ENCODE measurements at places on chromosomes 4 and X. TPM values are rescaled to one million over a fixed set of nuclear protein-coding genes. Genes with fewer than 3 reads are reported as not detected.
A peak's percentile ranks its signal among the peaks of the same experiment; 100 is the strongest.

DNA sequence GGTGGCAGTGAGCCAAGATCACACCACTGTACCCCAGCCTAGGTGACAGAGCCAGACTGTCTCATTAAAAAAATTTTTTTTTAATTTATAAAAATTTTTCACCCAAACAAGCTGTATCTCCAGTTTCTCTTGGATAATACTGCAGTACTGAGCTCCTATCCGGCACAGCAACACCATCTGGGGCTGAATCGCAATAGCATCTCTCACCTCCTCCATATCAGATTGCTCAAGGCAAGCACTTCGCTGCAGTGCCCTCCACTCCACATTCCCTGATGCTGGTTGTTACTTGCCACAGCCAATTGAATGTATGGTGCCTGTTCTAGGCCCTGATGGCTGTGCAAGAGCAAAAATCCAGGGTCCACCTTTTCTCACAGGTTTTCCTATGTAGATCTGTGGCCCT, 69.3 kb upstream of the FAM241A start:
- H3K4me3 ChIP-seq = no peak overlapping the region
- H3K4me1 ChIP-seq = no peaks in the 10 kb centered on the region
- H3K36me3 ChIP-seq = no peaks in the 10 kb centered on the region
- H3K27me3 ChIP-seq = no peaks in the 10 kb centered on the region
- DNase-seq = no peak

DNA sequence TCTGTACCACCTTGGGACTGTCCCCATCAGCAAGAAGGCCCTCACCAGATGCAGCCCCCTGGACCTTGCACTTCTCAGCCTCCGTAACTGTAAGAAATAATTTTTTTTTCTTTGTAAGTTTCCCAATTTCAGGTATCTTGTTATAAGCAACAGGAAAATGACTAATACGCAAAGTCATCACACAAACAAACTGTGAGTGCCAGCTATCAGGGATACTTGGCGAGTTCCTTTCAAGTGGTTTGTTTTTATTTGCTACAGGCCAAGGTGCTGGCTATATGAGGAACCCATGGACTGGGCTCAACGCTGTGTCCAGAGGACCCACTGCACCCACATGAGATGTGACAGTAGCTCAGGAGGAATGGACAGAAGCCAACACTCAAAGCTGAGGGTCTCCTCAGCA, 11.5 kb upstream of the GPM6B start:
- H3K27ac ChIP-seq = no peak overlapping the region
- no peak overlapping the region for H3K4me3 ChIP-seq
- DNase-seq = no peak
- H3K36me3 ChIP-seq = no peaks in the 10 kb centered on the region
- no peaks in the 10 kb centered on the region for H3K4me1 ChIP-seq

GRCh38 chrX:40504801-40505605, 75.8 kb upstream of the ATP6AP2 start:
- no peaks in the 10 kb centered on the region for H3K4me1 ChIP-seq
- no peak for DNase-seq
- no peaks in the 10 kb centered on the region for H3K27me3 ChIP-seq
- no peaks in the 10 kb centered on the region for H3K36me3 ChIP-seq

- no peak overlapping the region for H3K4me3 ChIP-seq
- H3K36me3 ChIP-seq = no peaks in the 10 kb centered on the region
- H3K27me3 ChIP-seq = no peaks in the 10 kb centered on the region
Measured at GRCh38 chrX:23524467-23524866, 142.8 kb upstream of the PRDX4 start.

DNA sequence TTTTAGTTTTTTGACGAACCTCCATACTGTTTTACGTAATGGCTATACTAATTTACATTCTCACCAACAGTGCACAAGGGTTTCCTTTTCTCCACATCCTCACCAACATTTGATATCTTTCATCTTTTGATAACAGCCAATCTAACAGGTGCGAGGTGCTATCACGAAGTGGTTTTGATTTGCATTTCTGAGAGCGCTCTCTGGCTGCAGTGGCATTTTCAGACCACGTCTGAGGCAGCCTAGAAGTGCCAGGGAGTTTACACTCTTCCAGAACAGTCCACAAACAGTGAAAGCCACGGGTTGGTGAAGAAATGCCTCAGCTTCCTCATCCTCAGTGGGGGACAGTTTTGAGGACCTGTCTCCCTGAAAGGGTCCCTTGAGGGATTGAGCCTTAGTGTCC, 471.0 kb downstream of the BCOR start:
- H3K36me3 ChIP-seq = no peaks in the 10 kb centered on the region
- H3K4me3 ChIP-seq = no peak overlapping the region
- H3K27ac ChIP-seq = no peak overlapping the region

DNA sequence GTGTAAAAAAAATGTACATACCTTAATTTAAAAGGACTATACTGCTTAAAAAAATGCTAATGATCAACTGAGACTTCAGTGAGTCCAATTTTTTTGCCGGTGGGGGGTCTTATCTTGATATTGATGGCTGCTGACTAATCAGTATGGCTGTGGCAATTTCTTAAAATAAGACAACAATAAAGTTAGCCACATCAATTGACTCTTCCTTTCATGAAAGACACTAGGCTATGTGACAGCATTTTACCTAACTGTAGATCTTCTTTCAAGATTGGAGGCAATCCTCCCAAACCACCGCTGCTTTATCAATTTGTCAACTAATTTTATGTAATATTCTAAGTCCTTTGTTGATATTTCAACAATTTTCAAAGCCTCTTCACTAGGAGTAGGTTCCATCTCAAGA, 116.1 kb downstream of the FBXW7 start:
- H3K27me3 ChIP-seq = no peaks in the 10 kb centered on the region
- peak; percentile 11 for DNase-seq
- no peak overlapping the region for H3K4me3 ChIP-seq
- no peak overlapping the region for H3K27ac ChIP-seq

DNA sequence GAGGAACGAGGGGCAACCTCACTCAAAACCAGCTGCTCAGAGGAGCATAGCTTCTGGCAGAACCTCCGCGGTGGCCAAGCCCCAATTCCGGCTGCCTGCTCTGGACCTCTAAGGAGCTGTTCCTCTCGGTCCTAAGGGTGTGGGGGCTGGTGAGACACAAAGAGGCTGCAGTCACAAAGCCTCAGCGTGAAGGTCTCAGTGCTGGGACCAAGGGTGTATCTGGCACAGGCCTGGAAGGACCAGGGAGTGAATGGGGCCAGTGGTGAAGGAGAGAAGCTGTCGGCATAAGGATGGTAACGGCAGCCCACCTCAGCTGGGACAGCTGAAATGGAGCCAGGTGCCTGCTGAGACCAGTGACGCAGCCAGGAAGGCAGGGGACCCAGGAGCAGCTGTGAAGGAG, 5.3 kb downstream of the PDE6B start:
- no peak for DNase-seq
- H3K36me3 ChIP-seq = no peaks in the 10 kb centered on the region
- H3K4me3 ChIP-seq = no peak overlapping the region
- no peaks in the 10 kb centered on the region for H3K4me1 ChIP-seq

- H3K27ac ChIP-seq = no peak overlapping the region
- H3K36me3 ChIP-seq = no peaks in the 10 kb centered on the region
- H3K27me3 ChIP-seq = no peaks in the 10 kb centered on the region
- no peaks in the 10 kb centered on the region for H3K4me1 ChIP-seq
- H3K4me3 ChIP-seq = no peak overlapping the region
Measured at GRCh38 chr4:109156356-109156755, 146.1 kb downstream of the COL25A1 start.

- H3K4me3 ChIP-seq = no peak overlapping the region
- no peaks in the 10 kb centered on the region for H3K27me3 ChIP-seq
- H3K36me3 ChIP-seq = no peaks in the 10 kb centered on the region
- DNase-seq = no peak
Measured at GRCh38 chr4:85979276-85979675, 380.6 kb downstream of the MAPK10 start.

- DNase-seq = no peak
- no peak overlapping the region for H3K4me3 ChIP-seq
- H3K27ac ChIP-seq = no peak overlapping the region
Measured at GRCh38 chr4:149161247-149161646, 654.4 kb downstream of the IQCM start.

GRCh38 chr4:66606908-66607307, 936.6 kb upstream of the EPHA5 start:
- no peak for DNase-seq
- no peak overlapping the region for H3K27ac ChIP-seq
- H3K4me3 ChIP-seq = no peak overlapping the region
- H3K4me1 ChIP-seq = no peaks in the 10 kb centered on the region
- no peaks in the 10 kb centered on the region for H3K27me3 ChIP-seq
- H3K36me3 ChIP-seq = no peaks in the 10 kb centered on the region

GRCh38 chr4:169256101-169256612, 14.6 kb downstream of the SH3RF1 start:
- no peak overlapping the region for H3K4me3 ChIP-seq
- no peak for DNase-seq
- H3K27me3 ChIP-seq = no peaks in the 10 kb centered on the region
- no peaks in the 10 kb centered on the region for H3K36me3 ChIP-seq
- no peaks in the 10 kb centered on the region for H3K4me1 ChIP-seq
- no peak overlapping the region for H3K27ac ChIP-seq

DNA sequence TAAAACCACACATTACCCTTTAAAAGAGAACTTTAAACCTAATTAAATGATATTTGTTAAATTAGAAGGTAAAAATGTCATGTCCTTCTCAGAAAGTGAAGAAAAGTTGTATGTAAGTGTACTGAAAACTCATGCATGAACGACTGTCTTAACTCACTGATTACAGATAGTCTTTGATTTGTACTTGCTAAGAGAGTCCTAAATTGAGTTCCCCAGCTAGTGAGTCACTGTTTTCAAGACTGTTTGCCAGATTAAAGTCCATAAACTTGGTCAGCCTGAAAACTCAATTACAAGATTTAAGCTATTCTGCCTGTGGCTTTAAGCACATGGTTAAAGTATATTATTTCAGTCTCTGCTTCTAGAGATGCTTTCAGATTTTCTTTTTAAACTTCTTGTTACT, 124.9 kb upstream of the ZCCHC13 start:
- H3K36me3 ChIP-seq = no peaks in the 10 kb centered on the region
- no peak overlapping the region for H3K27ac ChIP-seq
- H3K4me1 ChIP-seq = no peaks in the 10 kb centered on the region
- no peak for DNase-seq
- no peak overlapping the region for H3K4me3 ChIP-seq

DNA sequence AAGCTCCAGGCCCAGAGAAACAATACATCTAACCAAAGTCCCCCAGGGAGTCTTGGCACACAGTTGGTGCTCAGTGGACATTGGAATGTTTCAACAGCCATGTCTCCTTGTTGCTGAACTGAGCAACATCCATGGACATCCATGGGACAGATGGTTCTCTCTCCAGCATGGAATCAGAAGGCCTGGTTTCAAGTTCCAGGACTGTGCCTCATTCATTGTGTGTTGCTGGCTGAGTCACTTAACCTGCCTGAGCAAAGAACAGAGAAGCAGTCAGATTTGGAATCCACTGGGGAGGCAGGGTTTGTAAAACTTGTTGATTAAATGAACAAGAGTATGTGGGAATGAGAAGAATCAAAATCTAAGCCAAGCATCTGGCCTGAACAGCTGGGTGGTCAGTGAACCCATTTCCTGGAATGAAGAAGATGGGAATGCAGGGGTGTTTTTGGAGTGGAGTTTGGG, 147.9 kb downstream of the CHIC2 start:
- H3K4me3 ChIP-seq = no peak overlapping the region
- no peaks in the 10 kb centered on the region for H3K27me3 ChIP-seq
- H3K27ac ChIP-seq = no peak overlapping the region
- no peak for DNase-seq

DNA sequence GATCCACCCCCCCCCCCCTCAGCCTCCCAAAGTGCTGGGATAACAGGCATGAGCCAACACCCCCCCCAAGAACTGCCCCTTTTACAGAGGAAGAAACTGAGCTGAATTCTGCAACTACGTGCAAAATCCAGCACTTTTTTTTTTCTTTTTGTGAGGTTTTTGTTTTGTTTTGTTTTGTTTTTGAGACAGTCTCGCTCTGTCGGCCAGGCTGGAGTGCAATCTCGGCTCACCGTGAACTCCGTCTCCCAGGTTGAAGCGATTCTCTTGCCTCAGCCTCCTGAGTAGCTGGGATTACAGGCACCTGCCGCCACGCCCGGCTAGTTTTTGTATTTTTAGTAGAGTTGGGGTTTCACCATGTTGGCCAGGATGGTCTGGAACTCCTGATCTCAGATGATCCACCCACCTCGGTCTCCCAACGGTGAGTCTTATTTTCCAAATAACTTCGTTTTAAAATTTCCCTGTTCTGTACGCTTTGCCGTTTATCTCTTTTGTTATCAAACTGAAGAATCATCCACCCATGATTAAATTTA, 4.9 kb downstream of the CRLF2 start:
- H3K27me3 ChIP-seq = no peaks in the 10 kb centered on the region
- H3K27ac ChIP-seq = no peak overlapping the region
- H3K4me1 ChIP-seq = peaks cover 13% of the 10 kb centered on the region
- H3K4me3 ChIP-seq = no peak overlapping the region
- no peak for DNase-seq

Gene SPATA4
- total RNA-seq = not detected

Gene STARD8
- total RNA-seq = 1.9 TPM

Gene S100P
- total RNA-seq = 9.7 TPM

Gene HSFX2
- 0.28 TPM for total RNA-seq

Gene DCAF12L2
- total RNA-seq = 0.42 TPM

Gene PDE6B
- total RNA-seq = 22.5 TPM

Gene NUDT10
- total RNA-seq = 0.85 TPM

Gene PFKFB1
- 0.19 TPM for total RNA-seq
